ENCODE measurements at places on chromosomes 16 and 17. TPM values are rescaled to one million over a fixed set of nuclear protein-coding genes. Genes with fewer than 3 reads are reported as not detected.

Gene INTS2
- 17.0 TPM for total RNA-seq

Gene COL1A1
- 2,222 TPM for total RNA-seq

Gene HOXB5
- not detected for total RNA-seq

Gene SOST
- not detected for total RNA-seq

Gene KRTAP4-3
- total RNA-seq: not detected

Gene MYO15A
- total RNA-seq: 1.4 TPM

Gene PAQR4
- 7.1 TPM for total RNA-seq

Gene KRT12
- total RNA-seq: not detected

Gene CMTM2
- not detected for total RNA-seq

Gene HOXB2
- 20.8 TPM for total RNA-seq

Gene SLFN12
- 24.6 TPM for total RNA-seq

Gene OR1F1
- not detected for total RNA-seq

Gene PARN
- 18.5 TPM for total RNA-seq

Gene IL17C
- 1.4 TPM for total RNA-seq

Gene GAS2L2
- not detected for total RNA-seq

Gene TBC1D3E
- total RNA-seq: not detected

Gene TVP23C
- total RNA-seq: 10.7 TPM

Gene C16orf89
- 0.29 TPM for total RNA-seq

Gene SLC52A1
- 0.29 TPM for total RNA-seq

Gene C1QTNF1
- 28.3 TPM for total RNA-seq
